EL (cell line): ENCODE measurements at places on chromosomes 16 and 17.

GRCh38 chr16:56625943-56626654 is 518 bp downstream of the MT1E start:
- peak; percentile 73 for DNase-seq

GRCh38 chr17:45131616-45132319 is 547 bp downstream of the PLCD3 start:
- DNase-seq, result peak; percentile 27

GRCh38 chr17:42835732-42836131 is 2.5 kb downstream of the PSME3 start:
- no peak for DNase-seq

- no peak for DNase-seq
Measured at GRCh38 chr16:85894266-85894665, 4.7 kb upstream of the IRF8 start.

DNA sequence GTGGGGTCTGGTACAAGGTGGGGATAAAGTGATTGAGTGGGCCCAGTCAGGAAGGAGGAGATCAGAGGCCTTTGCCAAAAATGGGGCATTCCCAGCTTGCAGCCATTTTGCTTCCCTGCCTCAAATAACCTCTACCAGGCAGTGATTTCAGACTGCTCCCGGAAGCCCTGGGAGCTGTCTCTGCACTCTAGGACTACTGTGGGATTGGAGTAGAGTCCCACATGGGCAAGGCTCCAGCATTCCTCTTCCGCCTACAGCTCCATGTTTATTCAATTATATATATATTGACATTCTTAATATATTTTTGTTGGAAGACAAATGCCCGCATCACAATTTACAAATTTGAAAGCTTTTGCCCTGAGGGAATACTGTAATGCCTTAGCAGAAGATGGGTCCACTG is 13.5 kb downstream of the SUPT6H start:
- DNase-seq, result no peak

GRCh38 chr16:69250081-69250480 is 61.1 kb upstream of the VPS4A start:
- DNase-seq, result no peak
